ENCODE measurements at places on chromosomes 7 and 10.

DNA sequence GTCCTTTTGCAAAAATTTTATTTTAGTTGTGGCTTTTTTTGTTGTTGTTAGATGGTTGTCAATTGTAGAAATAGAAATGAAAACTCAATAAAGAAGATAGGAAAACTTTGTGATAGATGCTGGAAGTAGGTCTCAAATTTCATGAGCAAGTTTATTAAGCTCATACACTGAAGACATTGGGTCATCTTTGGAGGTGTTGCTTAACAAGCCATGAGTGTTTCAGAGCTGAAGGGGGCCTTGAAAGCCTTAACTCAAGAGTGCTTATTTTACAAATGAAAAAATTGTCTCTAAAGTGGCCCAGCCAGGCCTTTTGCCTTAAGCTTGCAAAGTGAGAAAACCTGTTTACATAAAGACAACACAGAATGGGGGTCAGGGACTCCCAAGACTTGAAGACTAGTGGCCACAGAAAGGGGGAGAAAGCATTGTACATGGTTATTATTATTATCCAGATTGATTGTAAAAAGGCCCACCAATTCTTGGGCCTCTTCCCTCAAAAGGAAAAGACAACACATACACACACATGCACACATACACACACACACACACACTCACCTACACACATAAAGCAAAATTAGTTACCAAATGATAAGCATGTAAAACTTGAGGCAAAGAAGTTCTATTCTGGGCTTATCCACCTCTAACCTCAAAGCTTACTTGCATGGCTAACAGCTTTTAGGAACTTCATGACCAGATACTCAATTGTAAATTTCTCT, 49.7 kb upstream of the GLCCI1 start:
- DNase-seq, result no peak

- no peak for DNase-seq
These were observed 292.5 kb upstream of the FZD8 start for GRCh38 chr10:35934642-35934995.

DNA sequence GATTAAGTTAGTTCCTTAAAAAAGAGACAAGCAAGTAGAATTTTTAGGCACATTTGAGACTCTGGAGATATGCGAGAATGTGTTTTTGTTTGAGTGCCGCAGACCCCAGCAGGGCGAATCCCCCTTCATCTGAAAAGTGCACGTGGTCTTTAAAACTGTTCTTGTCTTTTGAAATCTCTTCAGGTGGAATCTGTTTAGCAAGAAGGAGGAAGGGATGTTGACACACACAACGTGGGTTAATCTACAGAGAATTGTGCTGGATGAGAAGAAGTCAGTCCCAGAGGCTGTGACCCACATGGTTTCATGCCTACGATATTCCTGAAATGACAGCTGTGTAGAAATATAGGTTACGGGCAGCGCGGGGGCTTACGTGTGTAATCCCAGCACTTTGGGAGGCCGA, 27.1 kb upstream of the ZFAND2A start:
- no peak for DNase-seq

- DNase-seq, result no peak
These were observed 455.8 kb downstream of the XPNPEP1 start for GRCh38 chr10:109467551-109467950.

DNA sequence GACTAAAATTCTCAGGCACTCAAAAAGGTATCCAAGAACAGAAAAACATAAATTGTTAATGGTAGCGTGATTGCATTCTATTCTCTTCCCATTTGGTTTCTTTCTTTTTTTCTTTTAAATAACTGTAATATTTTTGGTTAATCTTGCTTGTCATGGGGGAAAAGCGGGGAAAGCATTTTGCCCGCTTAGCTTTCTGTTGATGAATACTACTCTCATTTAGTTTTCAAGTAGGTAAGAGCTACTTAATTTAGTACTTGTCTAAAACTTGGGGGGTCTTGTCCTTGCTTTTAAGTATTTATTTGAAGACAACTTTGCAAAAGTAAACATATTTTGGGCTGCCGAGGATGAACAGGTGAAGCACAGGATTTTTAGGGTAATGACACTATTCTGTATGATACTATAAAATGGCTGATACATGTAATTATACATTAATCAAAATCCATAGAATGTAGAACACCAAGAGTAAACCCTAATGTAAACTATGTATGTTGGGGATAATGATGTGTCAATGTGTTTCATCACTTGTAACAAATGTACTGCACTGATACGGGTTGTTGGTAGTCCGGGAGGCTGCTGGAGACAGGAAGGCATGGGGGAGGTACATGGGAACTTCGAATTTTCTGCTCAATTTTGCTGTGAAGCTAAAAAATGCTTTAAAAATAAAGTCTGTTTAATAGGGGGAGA, 1.7 kb downstream of the TES start:
- DNase-seq, result no peak
